ENCODE measurements at places on chromosomes 2 and 18. TPM values are rescaled to one million over a fixed set of nuclear protein-coding genes. Genes with fewer than 3 reads are reported as not detected.

DNA sequence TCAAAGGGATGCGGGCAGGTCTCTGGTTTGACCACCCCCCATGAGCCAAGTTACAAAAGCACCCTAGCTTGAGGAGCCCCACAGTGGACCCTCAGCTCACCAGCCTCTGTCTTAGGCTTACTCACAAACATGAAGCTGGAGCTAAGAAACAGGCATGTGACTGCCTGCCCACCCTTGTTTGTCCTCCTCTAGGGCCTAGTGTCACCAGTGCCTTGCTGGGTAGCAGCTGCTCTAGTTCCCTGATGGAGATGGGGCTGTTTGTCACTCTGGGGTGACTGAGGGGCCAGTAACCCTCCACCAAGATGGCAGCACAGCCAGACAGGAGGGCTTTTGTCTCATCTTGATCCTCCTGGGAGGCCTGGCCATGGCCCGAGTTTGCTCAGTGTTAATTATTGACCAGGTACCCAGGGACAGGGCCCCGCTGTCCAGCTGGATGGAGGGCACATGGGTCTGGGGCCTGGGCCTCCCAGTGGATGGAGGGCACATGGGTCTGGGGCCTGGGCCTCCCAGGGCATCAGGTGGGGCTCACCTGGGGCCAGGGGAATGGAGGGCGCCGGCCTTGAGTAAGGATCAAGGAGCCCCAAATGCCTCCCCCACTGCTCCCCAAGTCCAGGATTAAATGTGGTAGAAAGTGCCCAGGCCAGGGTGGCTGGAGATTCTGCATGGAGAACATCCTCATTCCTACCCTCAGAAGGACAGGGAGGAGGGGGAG, 185.9 kb upstream of the HAAO start:
- no peak for DNase-seq

The ABCG5 gene
- total RNA-seq, result not detected

- DNase-seq, result no peak
These were observed 32.9 kb downstream of the CDKL4 start for GRCh38 chr2:39210846-39211245.

The SMIM21 gene
- total RNA-seq, result not detected

DNA sequence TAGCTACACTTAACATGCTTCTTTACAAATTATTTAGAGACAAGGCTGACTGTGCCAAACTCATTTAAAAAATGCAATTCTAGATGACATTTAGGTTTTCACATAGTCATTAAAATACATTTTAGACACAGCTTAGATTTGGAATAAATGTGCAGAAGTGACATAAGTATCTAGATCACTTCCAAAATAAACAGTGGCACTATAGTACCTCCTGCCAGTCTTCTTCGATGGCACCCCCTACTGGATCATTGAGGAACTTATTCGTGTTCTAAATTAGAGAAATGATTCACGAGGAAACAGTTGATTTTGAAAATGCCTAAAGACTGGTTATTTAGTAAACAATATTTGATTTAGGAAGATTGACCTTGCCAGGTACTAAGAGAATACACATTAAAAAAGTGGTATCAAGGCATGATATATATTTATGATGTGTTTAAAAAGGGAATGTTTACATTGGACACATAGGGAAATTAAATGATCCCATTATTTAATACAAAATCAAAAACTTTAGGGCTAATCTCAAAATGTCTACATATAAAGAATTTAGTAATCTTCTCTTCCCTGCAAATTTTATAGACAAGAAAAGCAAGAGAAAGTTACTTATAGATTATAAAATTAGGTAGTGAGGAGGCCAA, 323.9 kb downstream of the XIRP2 start:
- DNase-seq, result no peak

The ACMSD gene
- total RNA-seq, result not detected

- no peak for DNase-seq
These were observed 83.2 kb upstream of the CYP1B1 start for GRCh38 chr2:38159191-38159590.

DNA sequence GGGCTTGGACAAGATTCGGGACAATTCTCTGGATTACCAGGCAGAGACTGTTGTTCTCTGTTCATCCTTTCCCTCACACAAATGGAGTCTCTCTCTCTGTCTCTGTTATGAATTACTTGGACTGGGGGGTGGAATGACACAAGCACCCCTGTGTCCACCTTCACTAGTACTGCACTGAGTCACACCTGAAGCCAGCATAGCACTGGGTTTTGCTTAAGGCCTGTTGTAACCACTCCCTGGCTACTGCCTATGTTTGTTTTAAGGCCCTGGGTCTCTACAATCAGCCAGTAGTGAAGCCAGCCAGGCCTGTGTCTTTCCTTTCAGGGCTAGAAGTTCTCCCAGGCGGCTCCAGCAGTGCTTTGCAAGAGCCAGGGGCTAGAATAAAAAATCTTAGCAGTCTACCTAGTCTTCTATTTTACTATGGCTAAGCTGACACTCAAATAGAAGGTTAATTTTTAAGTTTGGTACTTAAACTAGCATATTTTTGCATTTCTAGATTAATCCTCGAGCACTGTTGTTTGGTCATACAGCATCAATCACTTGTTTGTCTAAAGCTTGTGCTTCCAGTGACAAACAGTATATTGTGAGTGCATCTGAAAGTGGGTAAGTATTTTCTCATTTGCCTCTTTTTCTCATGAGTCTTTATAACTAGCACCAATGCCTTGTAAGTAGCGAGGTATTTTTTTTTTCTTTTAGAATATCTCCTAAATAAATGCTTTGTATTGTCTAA, 27.8 kb downstream of the WDR7 start:
- no peak for DNase-seq

GRCh38 chr2:142515493-142515892, 362.0 kb upstream of the KYNU start:
- no peak for DNase-seq

The LAPTM4A gene
- total RNA-seq, result 24.1 TPM

GRCh38 chr2:127638361-127639110, 7.4 kb upstream of the GPR17 start:
- DNase-seq, result no peak
